CD8-positive, alpha-beta T cell (primary cell): ENCODE measurements at places on chromosomes 1 and 21.

DNA sequence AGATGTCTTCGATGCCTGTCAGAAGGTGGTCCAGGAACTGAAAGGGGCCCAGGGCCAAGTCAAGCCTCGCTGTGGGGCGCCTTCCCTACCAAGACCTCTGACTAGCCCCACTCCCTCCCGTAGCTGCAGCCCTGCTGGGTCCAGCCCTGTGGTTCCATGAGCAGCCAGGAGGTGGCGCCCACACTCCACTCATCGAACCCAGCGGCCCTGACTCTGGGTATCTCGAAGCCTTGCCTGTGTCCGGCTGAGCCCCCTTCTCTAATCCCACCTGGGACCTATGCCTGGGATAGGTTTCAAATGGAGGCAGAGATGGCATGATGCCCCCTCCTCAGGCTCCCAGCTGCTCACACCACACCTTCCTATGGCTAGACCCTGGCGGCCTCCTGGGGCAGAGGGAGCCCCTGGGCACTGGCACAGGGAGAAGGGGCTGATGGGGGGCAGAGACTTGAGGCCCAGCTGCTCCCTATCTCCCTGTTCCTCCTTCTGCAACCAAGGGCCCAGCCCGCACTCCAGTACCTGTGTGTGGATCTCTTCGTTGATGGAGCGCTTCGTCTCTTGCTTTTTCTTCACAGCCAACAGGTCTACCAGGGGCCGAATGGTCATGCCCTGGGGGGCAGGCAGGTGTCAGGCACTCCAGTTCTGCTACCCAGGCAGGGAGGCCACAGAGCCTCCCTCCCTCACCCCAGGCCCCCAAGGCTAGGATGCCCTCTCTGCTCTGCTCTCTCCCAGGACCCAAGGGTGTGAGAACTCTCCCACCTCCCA lies 52.0 kb downstream of the SLC9A1 start:
- peak; percentile 79 for DNase-seq

DNA sequence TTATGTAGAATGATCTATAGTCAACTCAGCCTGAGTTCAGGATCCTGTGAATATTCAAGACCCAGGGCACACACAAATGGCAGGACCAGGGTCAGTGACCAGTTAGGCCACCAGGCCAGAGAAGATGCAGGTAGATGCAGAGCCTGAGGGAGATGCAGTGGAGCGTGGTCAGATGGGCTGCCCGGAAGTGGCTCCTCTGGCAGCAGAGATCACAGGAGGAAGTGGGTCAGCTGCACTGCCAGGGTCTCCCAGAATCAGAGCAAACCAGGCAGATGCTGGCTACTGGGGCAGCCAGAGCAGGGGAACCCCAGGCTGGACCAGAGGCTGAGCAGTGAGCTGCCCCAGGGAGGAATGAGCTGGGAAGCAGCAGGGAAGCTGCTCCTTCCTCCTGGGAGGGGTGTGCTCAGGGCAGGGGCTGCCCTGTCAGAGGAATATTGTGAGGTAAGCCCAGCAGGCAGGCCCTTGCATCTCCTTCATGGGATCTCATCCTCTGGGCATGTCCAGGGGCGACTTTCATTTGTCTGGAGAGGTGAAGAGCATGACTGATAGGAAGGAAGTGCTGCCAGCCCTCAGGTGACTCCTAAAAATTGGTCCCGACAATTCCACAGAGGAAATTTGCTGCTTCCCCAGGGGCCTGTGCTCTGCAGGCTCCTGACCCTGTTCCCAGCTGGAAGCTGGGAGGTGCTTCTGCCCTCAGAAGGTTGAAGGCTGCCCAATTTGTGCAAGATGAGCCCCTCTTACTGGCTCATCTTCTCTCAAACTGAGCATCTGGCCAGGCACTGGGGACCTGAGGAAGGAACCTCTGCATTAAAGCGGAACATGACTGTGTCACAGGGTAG lies 49.3 kb downstream of the STUM start:
- DNase-seq: no peak

DNA sequence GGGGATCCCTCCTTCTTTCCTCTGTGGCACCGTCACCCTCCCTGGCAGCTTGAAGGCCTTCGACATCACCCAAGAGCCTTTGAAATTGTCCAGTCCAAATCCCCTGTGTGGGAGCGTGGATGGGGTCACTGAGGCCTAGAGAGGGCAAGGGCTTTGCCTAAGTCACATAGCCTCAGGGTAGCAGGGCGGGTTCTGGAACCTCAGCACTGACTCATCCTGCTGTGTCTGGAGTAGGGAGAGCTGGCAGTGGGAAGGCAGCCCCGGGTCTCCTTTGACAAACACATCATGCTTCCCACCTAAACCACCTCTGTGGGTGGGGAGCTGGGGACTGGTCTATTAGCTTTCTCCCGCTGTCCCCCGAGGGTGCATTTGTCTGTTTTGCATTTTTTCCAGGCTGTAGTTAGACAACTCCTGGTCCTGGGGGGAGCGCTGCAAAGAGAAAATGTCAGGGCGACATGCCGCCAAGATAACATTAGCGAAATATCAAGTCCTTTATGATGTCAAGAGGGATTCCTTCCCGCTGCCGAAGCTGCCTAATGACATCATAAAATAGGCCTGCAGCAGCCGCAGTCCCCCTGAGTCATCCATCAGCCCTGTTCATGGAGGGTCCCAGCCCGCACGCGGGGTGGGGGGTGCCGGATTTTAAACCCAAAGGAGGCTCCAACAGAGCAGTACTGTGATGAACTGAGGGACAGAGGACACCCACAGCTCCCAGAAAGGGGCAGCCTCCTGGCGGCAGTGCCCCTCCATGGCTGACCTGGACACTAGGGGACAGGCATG lies 77.0 kb upstream of the POU3F1 start:
- no peak for DNase-seq

DNA sequence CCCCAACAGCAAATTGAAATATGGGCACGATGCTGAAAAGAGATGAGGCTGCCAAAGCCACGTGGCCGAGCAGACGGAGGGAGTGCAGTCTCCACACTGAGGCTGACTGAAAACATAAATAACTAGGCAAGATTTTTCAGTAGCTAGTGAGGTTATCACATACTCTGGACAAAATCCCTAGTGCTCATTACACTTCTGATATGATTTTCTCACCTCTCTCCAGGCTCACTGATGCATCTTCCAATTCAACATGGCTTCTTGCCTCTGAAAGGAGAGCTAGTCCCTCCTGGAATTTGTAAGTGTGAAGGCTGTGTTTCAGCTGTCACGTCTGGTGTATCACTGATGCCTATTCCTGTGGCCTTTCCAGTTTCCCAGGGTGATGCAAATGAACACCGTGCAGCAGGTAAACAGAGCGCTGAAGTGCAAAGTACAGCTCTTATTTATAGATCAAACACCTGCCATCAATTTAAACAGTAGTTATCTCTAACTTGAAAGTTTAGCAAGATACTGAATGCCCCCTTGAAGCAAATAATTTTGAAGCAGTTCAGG lies 656.1 kb downstream of the KIF26B start:
- no peak for DNase-seq

DNA sequence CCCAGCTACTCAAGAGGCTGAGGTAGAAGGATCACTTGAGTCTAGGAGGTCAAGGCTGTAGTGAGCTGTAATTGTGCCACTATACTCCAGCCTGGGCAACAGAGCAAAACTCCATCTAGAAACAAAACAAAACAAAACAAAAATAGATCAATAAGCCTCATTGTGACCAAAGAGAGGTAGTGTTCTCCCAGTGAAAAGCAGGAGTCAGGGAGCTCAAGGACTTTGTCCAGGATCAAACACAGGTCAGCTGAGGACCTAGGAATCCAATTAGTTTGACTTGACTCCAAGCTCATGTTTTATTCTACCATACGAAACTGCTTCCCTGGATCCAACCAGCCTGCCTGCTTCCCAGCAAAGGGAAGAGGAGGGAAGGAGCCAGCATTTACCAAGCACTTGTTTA lies 21.5 kb upstream of the QSOX1 start:
- DNase-seq: no peak

GRCh38 chr1:29708381-29708780 lies 472.1 kb downstream of the PTPRU start:
- no peak for DNase-seq

GRCh38 chr1:91499904-91500755 lies 521 bp upstream of the CDC7 start:
- no peak for DNase-seq
